Smooth muscle cell of the umbilical artery (primary cell): ENCODE measurements at places on chromosomes 11 and 22. TPM values are rescaled to one million over a fixed set of nuclear protein-coding genes. Genes with fewer than 3 reads are reported as not detected.

FCHSD2 gene
- total RNA-seq: 22.9 and 29.7 TPM in 2 replicates

FUT4 gene
- total RNA-seq: 4.8 and 6.1 TPM in 2 replicates

INS gene
- not detected in 2 replicates for total RNA-seq

RAB38 gene
- total RNA-seq: 1.5 and 2.9 TPM in 2 replicates

BARX2 gene
- total RNA-seq: not detected in 2 replicates

SEZ6L gene
- total RNA-seq: not detected in 2 replicates

PARVB gene
- total RNA-seq: 23.2 and 54.1 TPM in 2 replicates

FOLR3 gene
- 0.23 TPM in 1 of 2 replicates, not detected in the other for total RNA-seq

BEST1 gene
- total RNA-seq: 2.8 and 9.5 TPM in 2 replicates

SMTNL1 gene
- not detected in 2 replicates for total RNA-seq

APOBEC3B gene
- 0.30 and 2.8 TPM in 2 replicates for total RNA-seq

MOV10L1 gene
- total RNA-seq: 2.1 and 14.8 TPM in 2 replicates

NOX4 gene
- 4.2 and 9.5 TPM in 2 replicates for total RNA-seq

SDHAF2 gene
- 24.3 and 36.8 TPM in 2 replicates for total RNA-seq

AIFM3 gene
- total RNA-seq: 0.59 and 0.78 TPM in 2 replicates

NARS2 gene
- 14.6 and 20.6 TPM in 2 replicates for total RNA-seq

SEPTIN5 gene
- total RNA-seq: 14.8 and 27.3 TPM in 2 replicates

FOLR2 gene
- not detected in 2 replicates for total RNA-seq

DNAJB7 gene
- not detected in 2 replicates for total RNA-seq

CD3E gene
- total RNA-seq: not detected in 2 replicates

CNGA4 gene
- total RNA-seq: 0.09 TPM in 1 of 2 replicates, not detected in the other

HPX gene
- total RNA-seq: 0.30 and 0.74 TPM in 2 replicates

PTPN5 gene
- total RNA-seq: not detected in 2 replicates

MOGAT2 gene
- total RNA-seq: not detected in 2 replicates

LMF2 gene
- total RNA-seq: 48.1 and 71.6 TPM in 2 replicates

SNAP29 gene
- 5.0 and 7.1 TPM in 2 replicates for total RNA-seq

PLCB3 gene
- total RNA-seq: 29.4 and 53.7 TPM in 2 replicates

MS4A4E gene
- not detected in 2 replicates for total RNA-seq

HSPA8 gene
- total RNA-seq: 1,483 and 1,720 TPM in 2 replicates

KRTAP5-8 gene
- not detected in 2 replicates for total RNA-seq

HTR3B gene
- not detected in 2 replicates for total RNA-seq

PNPLA5 gene
- not detected in 2 replicates for total RNA-seq

MRGPRX2 gene
- total RNA-seq: not detected in 2 replicates

OR56A1 gene
- under 0.01 TPM in 1 of 2 replicates, not detected in the other for total RNA-seq

FXYD6 gene
- total RNA-seq: not detected in 2 replicates

ISX gene
- total RNA-seq: not detected in 2 replicates

USP2 gene
- 0.88 TPM in 1 of 2 replicates, not detected in the other for total RNA-seq

ADSL gene
- 100 and 140 TPM in 2 replicates for total RNA-seq

UBQLNL gene
- total RNA-seq: 0.05 and 0.30 TPM in 2 replicates

MS4A7 gene
- not detected in 2 replicates for total RNA-seq

MUC15 gene
- total RNA-seq: not detected in 2 replicates

P2RY6 gene
- total RNA-seq: 2.2 and 3.3 TPM in 2 replicates

FAM111B gene
- 0.89 and 5.0 TPM in 2 replicates for total RNA-seq

LDHAL6A gene
- total RNA-seq: not detected in 2 replicates

ZNF214 gene
- total RNA-seq: 2.8 and 4.2 TPM in 2 replicates

PKDREJ gene
- under 0.01 TPM in 1 of 2 replicates, not detected in the other for total RNA-seq
